ENCODE measurements at places on chromosomes 3 and 15.

DNA sequence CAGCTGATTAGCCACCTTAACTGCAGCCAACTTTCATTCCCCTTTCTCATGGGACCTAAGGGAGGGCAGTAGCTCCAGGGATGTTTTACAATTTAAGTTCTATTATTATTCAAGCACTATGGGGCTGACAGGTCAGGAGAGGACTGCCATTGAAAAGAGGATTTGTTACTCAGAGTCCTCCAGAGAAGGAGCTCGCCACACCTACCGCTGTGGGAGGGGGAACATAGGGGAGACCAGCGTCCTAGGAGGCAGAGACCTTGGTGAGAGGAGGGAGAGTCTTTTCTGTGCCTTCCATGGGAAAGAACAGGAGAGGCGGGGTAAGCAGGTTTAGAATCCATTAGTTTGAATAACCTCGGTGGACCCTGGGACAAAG is 14.4 kb downstream of the ATP10A start:
- no peak for DNase-seq

DNA sequence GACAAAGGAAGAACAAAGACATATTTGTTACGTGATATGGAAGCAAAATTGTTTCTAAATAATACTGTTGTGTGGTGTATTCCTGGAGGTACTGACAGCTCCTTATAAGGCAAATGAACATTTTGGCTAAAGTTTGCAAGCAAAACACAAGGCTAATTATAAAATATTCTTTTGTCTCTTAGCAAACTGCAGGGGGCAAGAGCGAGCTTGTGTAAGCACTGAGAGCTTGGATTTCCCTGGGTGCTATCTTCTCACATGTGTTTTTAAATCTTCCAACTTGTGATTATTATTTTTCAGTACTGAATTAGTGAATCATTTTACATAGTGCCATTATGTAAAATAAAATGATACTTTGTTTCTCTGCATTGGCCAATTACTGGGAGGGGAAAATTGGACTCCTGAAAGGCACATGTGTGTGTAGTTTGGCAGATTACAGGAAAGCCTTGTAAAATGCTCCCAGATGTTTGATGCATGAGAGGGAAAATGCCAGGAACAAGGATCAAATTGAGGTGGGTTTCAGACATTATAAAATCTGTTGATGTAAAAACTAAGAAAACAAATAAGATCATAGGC is 611.5 kb downstream of the AGBL1 start:
- DNase-seq = no peak

- no peak for DNase-seq
Measured at GRCh38 chr3:42213417-42213816, 52.6 kb downstream of the CCK start.

- no peak for DNase-seq
Measured at GRCh38 chr3:182802413-182803390, 9.4 kb downstream of the ATP11B start.

- DNase-seq = no peak
Measured at GRCh38 chr3:188212308-188212969, 58.5 kb downstream of the LPP start.

- no peak for DNase-seq
Measured at GRCh38 chr3:135271177-135272025, 476.3 kb downstream of the EPHB1 start.

DNA sequence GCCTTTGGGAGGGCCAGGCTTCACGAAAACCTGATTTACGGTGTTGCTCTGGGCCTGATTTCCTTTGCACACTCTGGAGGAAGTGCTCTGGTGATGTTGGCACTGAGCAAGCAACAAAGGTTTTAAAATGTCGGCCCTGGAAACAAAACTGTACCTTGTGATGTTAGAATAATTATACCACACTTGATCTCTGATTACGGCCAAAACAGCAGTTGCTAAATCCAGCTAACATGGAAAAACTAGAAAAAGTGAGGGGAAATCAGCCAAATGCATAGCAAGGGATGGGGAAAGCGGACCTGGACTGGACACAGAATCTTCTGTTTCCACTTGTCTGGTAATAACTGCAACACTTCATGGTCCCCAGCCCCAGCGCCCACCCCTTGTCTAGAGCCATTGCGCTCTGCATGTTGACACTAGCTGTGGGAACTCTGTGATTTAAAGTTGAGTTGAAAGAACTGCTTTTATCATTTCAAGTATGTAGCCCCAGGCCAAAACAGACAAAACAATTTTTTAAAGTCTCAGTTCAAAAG is 120.1 kb downstream of the VGLL4 start:
- DNase-seq = no peak

DNA sequence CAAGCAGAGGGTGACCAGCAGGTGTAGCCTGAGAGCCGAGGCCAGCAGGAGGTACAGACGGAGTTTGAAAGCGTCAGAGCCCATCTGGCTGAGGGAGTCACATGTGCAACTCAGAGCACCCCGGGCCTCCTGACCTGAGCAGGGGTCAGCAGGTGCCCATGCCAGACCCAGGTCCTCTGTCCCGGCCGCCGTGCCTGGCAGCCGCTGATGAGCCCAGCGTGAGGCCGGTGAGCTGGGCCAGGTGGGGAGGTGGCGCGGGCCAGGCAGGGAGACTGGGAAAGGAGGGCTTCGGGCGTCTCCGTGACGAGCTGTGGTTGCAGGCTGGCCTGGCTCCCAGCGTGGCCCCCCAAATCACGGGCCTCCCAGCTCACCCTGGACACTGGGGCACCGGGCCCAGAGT is 130.9 kb downstream of the CHSY1 start:
- DNase-seq = no peak

DNA sequence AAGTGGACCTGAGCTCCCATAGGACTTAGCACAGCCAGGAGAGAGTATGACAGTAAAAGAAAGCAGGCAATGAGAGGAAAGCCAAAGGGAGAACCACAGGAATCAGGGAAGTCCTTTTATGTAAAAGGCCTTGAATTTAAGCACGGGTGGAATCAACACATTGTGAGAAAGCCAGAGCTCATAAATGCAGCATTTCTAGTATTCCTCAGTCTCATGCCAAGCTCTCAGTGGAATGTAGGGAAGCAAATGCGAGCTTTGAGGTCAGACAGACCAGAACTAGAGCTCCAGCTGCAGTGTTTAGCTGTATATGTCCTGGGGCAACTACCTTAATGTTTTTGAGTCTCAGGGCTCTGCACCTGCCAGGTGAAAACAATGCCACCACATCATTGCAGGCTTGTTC is 132.1 kb upstream of the TRIM42 start:
- no peak for DNase-seq

DNA sequence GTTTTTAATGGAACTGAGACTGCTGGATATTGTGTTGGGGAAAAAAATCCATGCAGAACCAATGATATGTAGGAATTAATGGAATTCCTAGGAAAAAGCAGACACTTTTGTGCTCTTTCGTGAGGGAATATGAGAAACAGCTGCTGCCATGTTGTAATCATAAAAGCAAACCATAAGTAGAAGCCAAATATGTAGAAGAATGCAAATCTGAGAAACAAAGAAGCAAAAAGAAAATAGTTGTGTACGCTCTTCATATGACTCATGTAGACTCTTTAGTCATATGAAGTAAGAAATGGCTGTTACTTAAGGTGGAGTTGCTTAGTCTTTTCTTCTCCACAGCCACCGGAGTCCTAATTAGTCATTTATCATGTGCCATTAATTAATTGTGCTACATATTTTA is 298.6 kb upstream of the ZNF717 start:
- DNase-seq = no peak

GRCh38 chr3:126337980-126338651 is 19.1 kb downstream of the KLF15 start:
- DNase-seq = no peak

GRCh38 chr3:116920826-116921610 is 211.4 kb downstream of the TUSC7 start:
- no peak for DNase-seq

GRCh38 chr3:58622892-58623291 is 43.7 kb downstream of the FAM3D start:
- DNase-seq = no peak

DNA sequence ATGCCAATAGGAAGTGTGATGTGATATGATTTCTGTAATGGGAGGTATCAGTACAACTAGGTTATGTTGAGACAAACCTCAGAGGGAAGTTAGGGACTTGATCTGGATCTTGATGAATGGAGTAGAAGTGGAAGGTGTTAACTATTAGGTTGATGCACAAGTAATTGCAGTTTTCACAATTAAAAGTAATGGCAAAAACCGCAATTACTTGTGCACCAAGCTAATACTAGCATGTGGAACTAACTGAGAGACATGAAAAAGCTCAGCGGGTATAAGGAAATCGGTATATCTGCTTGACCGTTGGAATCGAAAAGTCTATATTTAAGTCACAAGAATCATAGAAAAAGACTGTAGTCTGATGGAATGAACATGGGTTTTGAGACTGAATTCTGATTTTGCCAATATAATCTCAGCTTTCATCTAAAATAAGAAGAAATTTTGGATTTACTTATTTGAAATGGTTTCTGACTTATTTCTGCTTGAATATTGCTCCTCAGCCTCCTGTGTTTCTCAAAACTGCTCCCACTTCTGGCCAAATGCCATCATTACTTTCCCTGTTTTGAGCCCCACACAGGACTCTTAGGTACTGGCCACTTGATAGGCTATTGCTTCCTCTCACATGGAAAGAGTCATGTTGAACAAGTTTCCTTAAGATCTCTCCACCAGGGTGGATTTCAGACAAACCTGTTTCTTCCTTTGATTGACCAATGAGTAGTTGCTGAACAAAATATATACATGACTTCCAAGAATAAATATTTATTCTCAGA is 271.5 kb upstream of the COL8A1 start:
- DNase-seq = no peak

DNA sequence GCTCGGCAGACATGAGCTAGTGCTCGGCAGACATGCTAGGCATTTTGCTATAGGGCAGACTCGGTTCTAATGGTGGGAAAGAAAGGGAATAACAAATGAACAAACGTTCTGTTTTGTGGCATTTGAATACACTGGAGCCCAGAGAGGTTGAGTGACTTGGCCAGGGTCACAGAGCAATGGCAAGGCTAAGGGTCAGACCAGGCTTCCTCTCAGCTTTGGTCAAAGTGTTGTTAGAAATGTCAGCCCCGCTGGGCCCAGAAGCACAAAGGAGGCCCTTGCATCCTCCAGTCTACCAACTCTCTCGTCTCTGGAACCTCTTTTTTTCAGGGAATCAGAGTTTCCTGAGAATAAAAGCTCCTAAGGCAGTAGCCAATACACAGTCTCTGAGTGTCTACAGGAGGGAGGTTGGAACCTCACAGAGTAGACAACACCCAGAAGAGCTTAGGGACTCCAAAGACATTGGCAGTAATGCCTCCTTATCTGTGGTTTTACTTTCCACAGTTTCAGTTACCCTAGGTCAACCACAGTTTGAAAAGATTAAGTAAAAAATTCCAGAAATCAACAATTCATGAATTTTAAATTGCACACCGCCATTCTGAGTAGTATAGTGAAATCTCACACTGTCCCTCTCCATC is 47.3 kb downstream of the SSUH2 start:
- DNase-seq = no peak

DNA sequence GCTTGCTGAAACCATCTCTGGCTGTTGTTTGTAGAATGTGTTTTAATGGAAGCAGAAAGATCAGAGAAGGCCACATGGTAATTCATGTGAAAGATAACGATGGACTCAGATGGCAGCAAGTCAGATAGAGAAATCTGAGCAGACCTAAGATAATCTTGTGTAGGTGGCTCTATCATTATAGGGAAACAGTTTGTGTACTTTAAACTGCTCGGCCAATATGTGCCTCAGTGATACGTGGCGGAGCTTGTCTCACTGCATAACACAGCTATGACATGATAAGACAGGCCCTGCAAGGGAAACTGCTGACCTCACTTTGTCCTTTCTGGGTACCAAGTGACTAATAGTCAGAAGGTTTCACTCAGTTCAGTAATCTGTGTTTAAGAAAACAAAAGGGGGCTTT is 51.0 kb downstream of the MME start:
- no peak for DNase-seq

- no peak for DNase-seq
Measured at GRCh38 chr3:49720855-49721595, 1.5 kb upstream of the AMIGO3 start.

- DNase-seq = no peak
Measured at GRCh38 chr15:57134071-57134605, 215.7 kb downstream of the TCF12 start.

GRCh38 chr15:41495736-41496599 is 2.3 kb downstream of the ITPKA start:
- DNase-seq = no peak

DNA sequence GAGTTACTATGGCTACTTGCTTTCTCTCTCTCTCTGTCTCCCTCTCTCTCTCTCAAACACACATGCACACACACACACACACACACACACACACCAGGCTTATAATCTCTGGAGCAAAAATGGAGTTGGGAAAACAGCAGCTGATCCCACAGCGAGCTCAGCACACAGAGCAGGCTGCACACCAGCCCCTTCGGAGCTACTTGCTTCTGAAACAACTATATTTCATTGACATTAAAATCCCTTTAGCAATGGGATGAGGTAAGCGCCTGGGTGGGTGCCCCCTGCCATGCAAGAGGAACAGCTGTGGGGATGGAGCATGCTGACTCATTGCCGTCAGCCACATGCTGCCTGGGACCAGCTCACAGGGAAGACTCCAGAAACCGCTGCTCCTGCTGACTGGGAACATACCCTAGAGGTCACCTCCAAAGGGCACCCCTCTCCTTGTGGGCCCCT is 45.7 kb downstream of the B3GNT5 start:
- DNase-seq = no peak

- no peak for DNase-seq
Measured at GRCh38 chr3:76912841-76913383, 127.0 kb upstream of the ROBO2 start.

DNA sequence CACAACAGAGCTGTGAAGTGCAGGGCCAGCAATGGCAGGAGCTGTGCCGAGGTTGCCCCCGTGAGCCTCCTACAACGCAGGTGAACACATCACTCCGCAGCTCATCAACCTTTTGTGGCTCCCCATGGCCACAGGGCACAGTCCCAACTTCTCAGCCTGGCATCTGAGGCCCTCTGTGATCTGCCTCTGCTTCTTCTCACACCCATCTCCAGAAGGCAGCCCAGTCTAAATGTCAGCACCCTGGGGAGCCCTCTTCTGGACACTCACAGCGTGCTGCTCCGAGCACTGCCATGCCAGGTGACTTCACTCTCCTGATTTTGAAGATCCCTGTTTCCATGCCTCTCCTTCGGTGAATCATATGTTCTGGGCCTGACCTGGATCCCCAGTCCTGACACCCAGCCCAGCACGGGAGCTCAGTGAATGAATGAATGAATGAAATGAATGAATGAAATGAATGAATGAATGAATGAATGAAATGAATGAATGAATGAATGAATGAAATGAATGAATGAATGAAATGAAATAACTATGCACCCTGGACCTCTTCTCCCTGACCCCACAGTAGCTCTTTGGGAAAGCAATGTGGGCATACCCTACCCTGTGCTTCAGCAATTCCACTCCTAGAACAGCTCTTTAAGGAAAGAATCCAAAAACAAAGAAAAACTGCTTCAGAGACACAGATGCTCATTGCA is 17.9 kb upstream of the SKIC8 start:
- no peak for DNase-seq
